ENCODE measurements at places on chromosomes 6 and 20. TPM values are rescaled to one million over a fixed set of nuclear protein-coding genes. Genes with fewer than 3 reads are reported as not detected.

DNA sequence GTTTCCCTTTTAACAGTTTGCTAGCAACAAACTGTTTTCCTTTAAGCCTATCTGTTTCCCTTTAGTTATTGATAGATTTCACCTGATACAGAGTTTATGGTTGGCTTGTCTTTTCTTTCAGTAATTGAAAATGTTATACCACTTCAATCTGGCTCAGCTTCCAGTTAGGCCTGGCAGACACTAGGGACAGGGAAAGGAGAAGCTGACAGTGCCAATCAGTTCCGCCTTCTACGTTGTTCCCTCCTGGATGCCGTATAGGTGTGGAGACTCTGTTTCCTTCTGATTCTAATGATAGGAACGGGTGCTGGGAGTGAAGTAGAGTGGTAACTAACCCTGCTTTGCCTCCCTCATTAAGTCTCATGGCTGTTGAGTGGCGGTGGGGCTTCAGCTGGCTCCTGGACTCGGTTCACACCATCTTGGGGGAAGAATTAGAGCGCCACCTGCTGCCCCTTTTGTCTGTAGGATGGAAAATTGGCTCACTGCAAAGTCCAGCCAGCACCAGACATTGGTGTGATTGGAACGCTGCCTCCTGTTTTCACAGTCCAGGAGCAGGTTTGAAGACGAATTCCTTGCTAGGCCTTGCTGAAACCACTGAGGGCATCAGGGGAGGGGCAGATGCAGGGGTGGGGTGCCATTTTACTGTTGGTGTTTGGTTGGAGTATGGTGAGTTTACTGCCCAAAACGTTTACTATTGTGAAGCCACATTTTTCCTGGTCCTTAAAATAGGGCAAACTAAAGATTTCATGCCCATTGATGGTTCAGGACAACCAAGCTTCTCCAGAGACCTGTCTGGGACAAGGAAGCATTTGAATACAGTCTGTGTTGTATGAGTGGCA lies 1729.5 kb downstream of the GRIK2 start:
- H3K4me3 ChIP-seq: no peak overlapping the region
- no peak overlapping the region for H3K27ac ChIP-seq
- peaks cover 3% of the 10 kb centered on the region for H3K27me3 ChIP-seq
- H3K36me3 ChIP-seq: no peaks in the 10 kb centered on the region

- no peak for DNase-seq
- H3K27ac ChIP-seq: no peak overlapping the region
- H3K4me3 ChIP-seq: no peak overlapping the region
- H3K36me3 ChIP-seq: no peaks in the 10 kb centered on the region
- H3K27me3 ChIP-seq: no peaks in the 10 kb centered on the region
- no peaks in the 10 kb centered on the region for H3K4me1 ChIP-seq
Observed at GRCh38 chr20:40331807-40332560, 357.1 kb downstream of the MAFB start.

- no peaks in the 10 kb centered on the region for H3K27me3 ChIP-seq
- no peak for DNase-seq
- no peak overlapping the region for H3K27ac ChIP-seq
- peaks cover 6% of the 10 kb centered on the region for H3K4me1 ChIP-seq
Observed at GRCh38 chr6:139987091-139987490, 612.6 kb upstream of the CITED2 start.

GRCh38 chr20:1335961-1336698 lies 7.2 kb upstream of the SDCBP2 start:
- no peak overlapping the region for H3K4me3 ChIP-seq
- H3K4me1 ChIP-seq: no peaks in the 10 kb centered on the region
- H3K27me3 ChIP-seq: no peaks in the 10 kb centered on the region
- H3K36me3 ChIP-seq: no peaks in the 10 kb centered on the region

DNA sequence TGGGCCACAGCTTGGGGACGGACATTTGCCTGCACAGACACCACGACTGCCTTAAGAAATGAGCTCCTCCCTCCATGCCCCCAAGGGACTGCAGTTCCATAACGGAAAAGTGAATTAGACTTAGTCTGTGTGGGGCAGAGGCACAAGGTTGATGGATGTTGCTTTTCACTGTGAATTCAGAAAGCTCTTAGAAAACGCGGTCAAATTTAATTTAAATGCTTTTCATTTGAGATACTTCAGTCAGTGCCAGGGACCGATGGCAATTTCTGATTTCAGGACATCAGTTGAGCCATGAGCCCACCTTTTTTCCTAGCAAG lies 356.4 kb downstream of the KIF16B start:
- no peak overlapping the region for H3K27ac ChIP-seq
- no peak for DNase-seq
- no peaks in the 10 kb centered on the region for H3K27me3 ChIP-seq

DNA sequence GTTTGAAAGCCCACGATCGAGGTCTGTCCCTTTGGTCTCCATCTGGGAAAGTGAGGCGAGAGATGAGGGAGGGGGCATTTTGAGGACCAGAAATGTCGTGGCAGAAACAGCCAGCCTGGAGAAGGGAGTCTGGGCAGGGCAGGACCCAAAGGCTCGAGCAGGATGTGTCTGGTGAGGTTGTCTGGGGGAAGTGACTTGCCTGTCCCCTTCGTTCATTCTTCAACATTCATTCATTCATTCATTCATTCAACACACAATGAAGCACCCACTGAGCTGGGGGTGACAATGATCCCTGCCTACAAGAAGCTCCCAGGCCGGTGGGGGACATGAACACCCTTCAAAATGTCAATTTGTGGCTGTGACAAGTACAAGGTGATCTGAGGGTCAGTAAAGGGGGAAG lies 80.5 kb downstream of the CEBPB start:
- H3K27me3 ChIP-seq: no peaks in the 10 kb centered on the region
- no peak overlapping the region for H3K4me3 ChIP-seq
- no peaks in the 10 kb centered on the region for H3K4me1 ChIP-seq
- no peak overlapping the region for H3K27ac ChIP-seq

DNA sequence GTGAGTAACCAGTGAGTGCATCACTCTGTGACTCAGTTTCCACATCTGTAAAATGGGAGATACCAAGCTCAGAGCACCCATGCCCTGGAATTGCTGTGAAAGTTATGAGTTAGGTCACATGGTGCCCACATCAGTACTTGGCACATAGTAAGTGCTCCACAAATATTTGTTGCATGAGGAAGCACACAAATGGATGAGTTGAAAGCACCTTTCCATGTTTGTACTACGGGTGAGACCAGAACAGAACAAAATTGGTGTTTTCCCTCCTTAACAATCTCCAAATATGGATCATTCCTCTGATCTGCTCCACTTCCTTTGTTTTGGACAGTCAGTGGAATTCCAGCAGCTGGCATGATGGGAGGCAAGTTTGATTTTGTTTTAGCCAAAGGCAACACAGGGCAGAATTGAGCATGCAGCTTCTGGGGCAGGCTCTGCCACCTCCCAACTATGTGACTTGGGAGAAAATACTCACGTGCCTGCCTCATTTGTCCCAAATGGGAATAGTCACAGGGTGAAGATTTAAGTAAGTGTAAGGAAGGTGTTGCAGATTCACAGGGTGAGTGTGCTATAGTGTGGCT lies 503.7 kb upstream of the SULF2 start:
- H3K36me3 ChIP-seq: no peaks in the 10 kb centered on the region
- no peak overlapping the region for H3K4me3 ChIP-seq
- H3K4me1 ChIP-seq: peaks cover 9% of the 10 kb centered on the region
- H3K27ac ChIP-seq: no peak overlapping the region

GRCh38 chr6:72787391-72788031 lies 165.6 kb downstream of the KCNQ5 start:
- no peak overlapping the region for H3K4me3 ChIP-seq
- H3K4me1 ChIP-seq: no peaks in the 10 kb centered on the region
- no peaks in the 10 kb centered on the region for H3K27me3 ChIP-seq
- no peaks in the 10 kb centered on the region for H3K36me3 ChIP-seq

DNA sequence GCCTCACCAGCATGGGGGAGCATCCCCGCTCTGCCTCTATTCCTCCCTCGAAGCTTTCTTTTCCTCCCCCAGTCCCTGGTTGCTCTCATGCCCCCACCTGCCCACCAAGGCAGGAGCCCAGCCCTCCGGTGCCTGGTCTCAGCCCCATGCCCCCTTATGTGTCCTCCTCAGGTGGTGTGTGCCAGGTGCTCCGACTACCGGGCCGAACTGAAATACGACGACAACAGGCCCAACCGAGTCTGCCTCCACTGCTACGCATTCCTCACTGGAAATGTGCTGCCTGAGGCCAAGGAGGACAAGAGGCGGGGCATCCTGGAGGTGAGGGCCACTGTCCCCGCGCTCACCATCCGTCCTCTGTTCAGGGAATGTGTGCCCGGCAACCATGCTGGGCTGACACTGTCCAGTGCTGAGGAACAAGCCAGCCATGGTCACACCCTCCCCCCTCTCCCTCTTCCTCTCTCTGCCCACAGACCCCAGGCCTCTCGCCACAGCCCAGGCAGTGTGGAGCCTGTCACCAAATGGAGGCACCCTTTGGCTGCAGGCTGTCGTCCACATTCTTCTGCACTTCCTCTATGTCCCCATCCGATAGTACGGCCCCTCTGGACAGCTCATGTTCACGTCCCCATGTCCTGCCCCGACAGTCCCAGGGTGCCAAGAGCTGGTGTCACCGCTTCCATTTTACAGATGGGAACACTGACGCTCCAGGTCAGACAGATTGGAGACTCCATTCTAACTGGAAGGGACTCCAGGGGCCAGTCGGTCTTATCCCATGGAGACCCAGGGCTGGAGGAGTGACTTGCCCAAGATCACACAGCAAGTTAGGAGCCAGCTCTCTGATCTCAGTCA lies 20.4 kb downstream of the FGD2 start:
- no peak overlapping the region for H3K4me3 ChIP-seq
- H3K4me1 ChIP-seq: no peaks in the 10 kb centered on the region
- no peak for DNase-seq
- H3K36me3 ChIP-seq: no peaks in the 10 kb centered on the region
- H3K27me3 ChIP-seq: no peaks in the 10 kb centered on the region
- no peak overlapping the region for H3K27ac ChIP-seq

- no peak overlapping the region for H3K27ac ChIP-seq
- no peaks in the 10 kb centered on the region for H3K36me3 ChIP-seq
- no peaks in the 10 kb centered on the region for H3K27me3 ChIP-seq
- no peaks in the 10 kb centered on the region for H3K4me1 ChIP-seq
- DNase-seq: no peak
Observed at GRCh38 chr20:63095718-63096654, 89.2 kb upstream of the BHLHE23 start.

DNA sequence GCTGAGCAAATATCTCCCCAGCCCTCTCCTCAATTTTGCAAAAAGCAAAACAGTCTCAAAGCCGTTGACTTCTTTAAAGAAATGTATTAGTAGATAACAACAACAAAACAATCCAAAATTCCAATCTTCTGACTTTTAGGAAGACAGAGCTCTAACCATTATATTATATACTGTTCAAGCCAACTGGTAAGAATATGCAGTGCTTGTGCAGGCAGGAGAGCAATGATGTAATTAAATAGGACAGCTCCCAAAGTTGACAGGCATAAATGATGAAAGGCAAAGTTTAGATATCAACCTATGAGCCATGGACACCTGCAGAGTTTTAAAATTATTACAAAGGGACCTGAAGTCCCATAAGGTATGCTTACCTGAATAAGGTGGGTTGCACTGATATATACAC lies 16.6 kb upstream of the CEP85L start:
- H3K27me3 ChIP-seq: no peaks in the 10 kb centered on the region
- H3K4me3 ChIP-seq: no peak overlapping the region
- DNase-seq: no peak
- H3K36me3 ChIP-seq: no peaks in the 10 kb centered on the region
- H3K27ac ChIP-seq: peak overlapping the region; percentile 4

GRCh38 chr20:57412347-57413029 lies 21.3 kb downstream of the RBM38 start:
- no peaks in the 10 kb centered on the region for H3K4me1 ChIP-seq
- DNase-seq: no peak
- no peaks in the 10 kb centered on the region for H3K27me3 ChIP-seq
- no peaks in the 10 kb centered on the region for H3K36me3 ChIP-seq

DNA sequence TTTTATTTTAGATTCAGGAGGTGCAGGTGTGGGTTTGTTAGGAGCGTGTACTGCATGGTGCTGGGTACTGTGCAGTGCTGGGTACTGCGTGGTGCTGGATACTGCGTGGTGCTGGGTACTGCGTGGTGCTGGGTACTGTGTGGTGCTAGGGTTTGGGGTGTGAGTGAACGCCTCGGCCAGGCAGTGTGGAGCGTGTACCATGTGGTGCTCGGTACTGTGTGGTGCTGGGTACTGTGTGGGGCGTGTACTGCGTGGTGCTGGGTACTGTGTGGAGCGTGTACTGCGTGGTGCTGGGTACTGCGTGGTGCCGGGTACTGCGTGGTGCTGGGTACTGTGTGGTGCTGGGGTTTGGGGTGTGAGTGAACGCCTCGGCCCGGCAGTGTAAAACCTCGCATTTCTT lies 62.9 kb downstream of the WDR27 start:
- H3K4me3 ChIP-seq: no peak overlapping the region
- H3K4me1 ChIP-seq: no peaks in the 10 kb centered on the region
- H3K27me3 ChIP-seq: no peaks in the 10 kb centered on the region
- DNase-seq: no peak

DNA sequence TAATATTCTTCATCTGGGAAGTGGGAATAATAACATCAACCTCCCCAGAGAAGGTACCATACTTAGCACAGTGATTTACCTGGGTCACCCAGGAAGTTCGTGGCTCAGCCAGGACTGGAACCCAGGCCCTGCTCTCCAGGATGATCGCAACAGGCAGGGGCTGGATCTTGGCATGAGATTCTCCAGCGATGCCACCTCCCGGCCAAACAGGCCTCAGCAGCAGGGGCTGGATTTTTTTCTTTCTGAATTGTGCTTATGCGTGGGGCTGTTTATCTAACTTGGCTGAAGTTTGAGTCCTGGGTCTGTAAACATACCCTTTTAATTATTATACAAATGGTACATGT lies 129.5 kb upstream of the PTPN1 start:
- H3K27ac ChIP-seq: peak overlapping the region; percentile 77
- no peaks in the 10 kb centered on the region for H3K36me3 ChIP-seq
- H3K4me3 ChIP-seq: no peak overlapping the region
- peaks cover 10% of the 10 kb centered on the region for H3K4me1 ChIP-seq

DNA sequence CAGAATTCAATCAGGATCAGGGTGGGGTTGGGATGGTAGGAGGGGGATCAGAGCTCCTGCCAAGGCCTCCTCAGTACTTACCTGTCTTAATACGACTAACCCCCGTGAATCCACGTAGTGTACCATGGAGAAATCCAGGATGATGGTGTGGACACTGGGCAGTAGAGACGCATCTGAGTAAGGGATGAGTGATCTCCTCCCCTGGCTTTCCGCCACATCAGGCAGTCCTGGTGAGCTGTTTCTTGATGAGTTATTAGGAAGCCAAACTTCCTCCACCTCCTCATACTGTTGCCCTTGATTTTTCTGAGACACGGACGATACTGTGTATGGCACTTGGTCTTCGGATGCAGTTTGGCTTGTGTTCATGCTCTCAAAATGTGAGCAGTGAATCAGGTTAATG lies 34.2 kb upstream of the SRPK1 start:
- no peak overlapping the region for H3K4me3 ChIP-seq
- no peak for DNase-seq
- H3K4me1 ChIP-seq: no peaks in the 10 kb centered on the region

RNF217 gene
- 34.9 TPM for total RNA-seq

C20orf96 gene
- 8.8 TPM for total RNA-seq

SRC gene
- 25.0 TPM for total RNA-seq

PHACTR1 gene
- total RNA-seq: 8.3 TPM

RAET1L gene
- not detected for total RNA-seq

TBXT gene
- total RNA-seq: not detected

MRAP2 gene
- total RNA-seq: 1.9 TPM

APCDD1L gene
- 1.1 TPM for total RNA-seq

TENT5A gene
- total RNA-seq: 23.8 TPM

Measured in uterus (tissue), 4 donors.